ENCODE measurements at places on chromosomes 4 and X.
A peak's percentile ranks its signal among the peaks of the same experiment; 100 is the strongest.

DNA sequence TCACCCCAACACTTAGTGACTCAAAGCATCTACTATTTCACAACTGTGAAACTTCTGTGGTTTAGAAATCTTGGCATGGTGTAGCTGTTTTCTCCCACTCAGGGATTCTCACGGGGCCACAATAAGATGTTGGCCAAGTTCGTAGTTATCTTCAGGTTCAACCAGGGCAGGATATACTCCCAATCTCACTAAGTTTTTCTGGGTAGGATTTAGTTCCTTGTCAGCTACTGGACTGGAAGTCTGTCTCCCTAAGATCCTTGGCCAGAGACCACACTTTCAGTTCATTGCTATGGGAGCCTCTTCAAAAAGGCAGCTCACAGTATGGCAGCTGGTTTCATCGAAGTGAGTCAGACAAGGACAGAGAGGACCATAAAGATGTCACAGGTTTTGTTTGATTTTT is 111.7 kb upstream of the PDHA2 start:
- no peaks in the 10 kb centered on the region for H3K36me3 ChIP-seq
- no peak for DNase-seq
- no peak overlapping the region for H3K27ac ChIP-seq
- no peaks in the 10 kb centered on the region for H3K4me1 ChIP-seq
- H3K27me3 ChIP-seq: no peaks in the 10 kb centered on the region
- no peak overlapping the region for H3K4me3 ChIP-seq

DNA sequence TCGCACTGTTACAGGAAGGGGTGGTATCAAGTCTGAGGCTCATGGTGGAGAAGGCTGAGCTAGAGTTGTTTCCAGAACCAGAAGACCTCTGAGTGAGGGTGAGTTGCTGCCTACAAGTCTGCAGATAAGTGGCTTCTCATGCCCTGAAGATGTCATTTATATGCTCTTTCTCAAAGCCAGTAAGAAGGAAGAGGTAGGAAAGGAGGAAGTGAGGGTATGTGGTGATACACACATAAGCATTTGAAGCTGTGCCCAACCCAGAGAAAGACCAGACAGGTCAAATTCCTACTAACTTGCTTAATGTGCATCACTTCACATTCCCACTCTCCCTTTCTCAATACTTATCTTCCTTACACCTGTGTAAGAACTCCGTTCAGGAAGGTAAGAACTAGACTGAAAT is at the start of gene PPBP:
Gene PPBP, minus strand, starts transcription at position 130 of the 400 bp plus-strand sequence. Its CDS starts 87 bp downstream, at position 43.
- no peaks in the 10 kb centered on the region for H3K36me3 ChIP-seq
- no peak within 1 kb of the TSS for H3K27ac ChIP-seq
- H3K27me3 ChIP-seq: no peaks in the 10 kb centered on the region
- DNase-seq: no peak
- no peaks in the 10 kb centered on the region for H3K4me1 ChIP-seq

DNA sequence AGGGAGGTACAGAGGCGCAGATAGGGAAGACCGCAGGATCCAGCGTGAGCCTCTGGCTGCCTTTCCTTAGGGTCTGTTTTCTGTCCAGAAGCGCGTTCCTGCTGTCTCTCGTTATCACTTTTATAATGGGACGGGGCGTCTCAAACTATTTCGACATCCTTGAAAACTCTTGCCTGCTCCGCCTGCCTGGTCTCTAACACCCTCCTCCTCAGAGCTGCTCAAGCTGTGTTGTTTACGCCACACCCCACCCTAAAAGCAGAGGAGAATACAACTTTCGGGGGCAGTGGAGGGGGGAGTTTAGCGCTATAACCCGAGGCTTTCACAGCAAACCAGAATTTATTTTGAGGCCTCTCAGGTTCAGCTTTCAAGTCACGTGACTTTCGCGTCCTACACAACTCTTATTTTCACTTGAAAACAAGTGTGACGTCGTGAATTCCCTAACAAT is 646 bp upstream of the FAM3A start:
- H3K4me3 ChIP-seq: peak overlapping the region; percentile 85
- DNase-seq: no peak
- H3K27me3 ChIP-seq: no peaks in the 10 kb centered on the region
- H3K4me1 ChIP-seq: peaks cover 13% of the 10 kb centered on the region
- peaks cover 6% of the 10 kb centered on the region for H3K36me3 ChIP-seq
- peak overlapping the region; percentile 86 for H3K27ac ChIP-seq

GRCh38 chrX:87901060-87901459 is 383.5 kb downstream of the KLHL4 start:
- no peak overlapping the region for H3K4me3 ChIP-seq
- DNase-seq: no peak
- no peak overlapping the region for H3K27ac ChIP-seq
- H3K4me1 ChIP-seq: no peaks in the 10 kb centered on the region
- H3K36me3 ChIP-seq: no peaks in the 10 kb centered on the region

DNA sequence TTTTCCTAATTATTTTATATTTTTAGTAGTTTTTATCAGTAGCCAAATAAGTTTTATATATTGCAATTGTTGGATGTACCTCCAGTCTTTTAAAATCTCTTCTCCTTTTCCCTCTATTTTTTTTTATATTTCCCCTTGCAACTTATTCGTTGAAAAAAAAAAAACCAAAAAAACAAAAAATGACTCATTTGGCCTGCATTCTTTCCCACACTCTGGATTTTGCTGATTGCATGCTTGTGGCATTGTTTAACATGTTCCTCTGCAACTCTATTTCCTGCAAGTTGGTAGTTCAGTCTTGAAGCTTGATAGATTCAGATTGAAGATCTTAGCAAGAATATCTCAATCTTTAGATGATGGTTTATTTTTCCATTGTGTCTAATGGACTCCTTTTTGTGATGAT is 260.6 kb upstream of the BOD1L1 start:
- H3K27me3 ChIP-seq: no peaks in the 10 kb centered on the region
- DNase-seq: no peak
- no peaks in the 10 kb centered on the region for H3K36me3 ChIP-seq

DNA sequence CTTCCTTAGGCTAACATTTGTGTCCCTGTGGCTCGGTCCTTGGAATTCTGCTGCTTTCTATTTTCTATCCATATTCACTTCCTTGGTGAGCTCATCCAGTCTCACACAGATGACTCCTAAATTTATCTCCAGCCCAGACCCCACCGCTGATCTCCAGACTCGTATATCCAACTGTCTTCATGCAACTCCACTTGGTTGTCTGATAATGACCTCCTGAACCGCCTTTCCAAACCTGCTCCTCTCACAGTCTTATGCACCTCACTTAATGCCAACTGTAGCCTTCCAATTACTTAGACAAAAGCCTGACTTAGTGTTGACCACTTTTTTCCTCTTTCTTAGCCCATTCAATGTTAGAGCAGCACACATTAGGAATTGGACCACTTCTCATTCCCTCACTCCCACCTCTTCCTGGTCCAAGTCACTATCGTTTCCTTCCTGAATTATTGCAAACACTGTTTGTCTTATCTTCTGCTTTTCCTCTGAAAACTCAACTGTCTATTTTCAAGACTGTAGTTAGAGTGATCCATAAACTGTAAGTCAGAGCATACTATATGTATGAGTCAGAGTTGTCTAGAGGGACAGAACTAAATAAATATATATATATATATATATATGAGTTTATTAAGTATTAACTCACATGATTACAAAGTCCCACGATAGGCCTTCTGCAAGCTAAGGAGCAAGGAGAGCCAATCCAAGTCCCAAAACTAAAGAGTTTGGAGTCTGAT is 292.5 kb downstream of the UNC5C start:
- no peak overlapping the region for H3K4me3 ChIP-seq
- H3K36me3 ChIP-seq: peaks cover 5% of the 10 kb centered on the region
- no peaks in the 10 kb centered on the region for H3K27me3 ChIP-seq
- H3K4me1 ChIP-seq: no peaks in the 10 kb centered on the region
- no peak overlapping the region for H3K27ac ChIP-seq
- DNase-seq: no peak
